ENCODE measurements at places on chromosomes 3 and 15.

GRCh38 chr3:71311661-71312046 lies 271.9 kb downstream of the FOXP1 start:
- DNase-seq = no peak

- no peak for DNase-seq
Observed at GRCh38 chr15:64282701-64283100, 73.3 kb downstream of the CSNK1G1 start.

DNA sequence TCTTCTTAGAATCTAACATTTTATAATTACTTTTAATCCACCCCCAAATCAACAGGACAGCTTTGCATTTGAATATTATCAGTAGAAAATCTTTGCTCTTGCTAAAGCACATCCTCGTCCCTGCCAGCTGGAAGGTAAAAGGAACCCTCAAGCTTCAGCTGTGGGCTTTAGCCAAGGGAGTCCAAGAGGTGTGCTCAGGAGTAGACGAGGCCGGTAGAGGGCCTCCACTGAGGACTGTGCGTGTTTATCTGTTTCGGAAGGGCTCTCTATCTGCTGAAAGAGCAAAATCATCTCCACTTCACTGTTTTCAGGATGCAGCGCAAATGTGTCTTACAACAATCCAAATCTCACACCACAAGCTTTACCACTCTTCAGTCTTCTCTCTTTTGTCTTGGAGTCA lies 257.4 kb upstream of the IL12A start:
- DNase-seq = no peak

DNA sequence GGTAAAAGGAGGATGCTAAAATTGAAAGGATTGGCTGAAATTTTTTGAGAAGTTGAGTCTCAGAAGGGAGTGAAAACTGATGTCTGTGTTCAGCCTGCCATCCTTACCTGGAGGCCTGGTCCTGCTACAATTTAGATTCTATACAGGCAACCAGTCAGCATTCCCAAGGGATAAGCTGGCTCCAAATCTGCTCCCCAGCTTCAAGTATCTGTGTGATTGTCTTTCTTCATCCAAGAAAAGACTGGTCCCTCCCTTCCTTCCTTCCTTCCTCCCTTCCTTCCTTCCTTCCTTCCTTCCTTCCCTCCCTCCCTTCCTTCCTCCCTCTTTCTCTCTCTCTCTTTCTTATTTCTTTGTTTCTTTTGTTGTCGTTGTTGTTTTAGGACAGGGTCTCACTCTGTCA lies 24.7 kb upstream of the UMPS start:
- no peak for DNase-seq

DNA sequence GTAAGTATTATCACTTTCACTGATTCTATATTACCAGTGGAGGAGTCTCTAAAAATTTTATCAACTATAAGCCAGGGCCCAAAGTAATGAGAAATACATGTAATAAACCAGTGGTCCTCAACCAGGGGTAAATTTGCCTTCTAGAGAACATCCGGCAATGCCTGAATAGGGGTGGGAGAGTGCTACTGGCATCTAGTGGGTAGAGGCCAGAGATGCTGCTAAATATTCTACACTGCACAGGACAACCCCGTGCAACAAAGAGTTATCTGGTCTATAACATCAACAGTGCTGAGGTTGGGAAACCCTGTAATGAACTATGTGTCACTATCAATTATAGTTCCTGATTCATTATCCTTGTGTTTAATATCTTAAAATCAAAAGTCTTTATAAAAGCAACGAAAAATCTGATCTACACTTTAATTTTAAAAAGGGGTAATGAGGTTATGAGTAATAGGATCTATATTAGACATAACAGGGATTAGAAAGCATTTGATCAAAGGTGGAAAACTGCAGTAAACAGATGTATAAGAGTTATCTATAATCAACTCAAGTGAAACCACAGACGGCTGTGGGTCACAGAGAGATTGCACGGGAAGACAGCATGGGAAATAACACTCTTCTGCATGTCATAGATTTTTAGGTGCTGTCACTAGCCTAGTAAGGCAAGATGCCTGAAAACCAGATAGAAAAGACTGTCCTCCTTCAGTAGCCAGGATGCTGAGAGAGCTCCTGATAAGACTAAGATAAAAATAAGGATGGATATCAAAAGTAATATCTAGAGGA lies 2.0 kb downstream of the LYSMD2 start:
- no peak for DNase-seq

DNA sequence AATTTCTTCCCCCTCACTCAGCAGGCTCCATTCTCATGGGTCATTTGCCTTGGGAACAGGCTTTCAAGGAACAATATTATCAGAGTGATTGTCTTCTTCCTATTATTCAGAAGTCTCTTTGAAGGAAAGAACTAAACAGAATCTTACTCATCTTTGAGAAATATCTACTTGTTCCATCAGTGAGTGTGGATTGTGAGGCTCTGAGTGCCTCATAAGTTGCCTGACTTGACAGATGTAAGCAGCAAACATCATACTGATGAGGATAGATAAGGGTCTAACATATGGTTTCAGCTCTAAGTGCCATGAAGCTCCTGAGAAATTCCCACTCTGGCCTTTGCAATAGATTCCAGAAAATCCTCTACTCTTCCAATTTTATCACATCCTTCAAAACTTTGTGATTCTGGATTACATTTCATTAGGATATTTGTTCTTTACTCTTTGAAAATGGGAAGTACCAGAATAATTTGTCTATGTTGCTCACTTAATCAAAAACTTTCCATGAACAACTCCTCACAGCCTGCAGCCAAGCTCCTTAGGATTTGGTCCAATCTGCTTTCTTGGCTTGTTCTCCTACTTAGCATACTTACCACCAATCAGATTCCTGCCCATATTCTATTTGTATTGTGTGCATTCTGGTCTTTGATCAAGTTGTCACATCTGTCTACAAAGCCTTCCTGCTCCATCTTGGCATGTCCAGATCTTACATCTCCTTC lies 120.1 kb downstream of the RPL22L1 start:
- no peak for DNase-seq

GRCh38 chr3:140459462-140459861 lies 218.4 kb upstream of the TRIM42 start:
- DNase-seq = no peak

- no peak for DNase-seq
Observed at GRCh38 chr3:74463515-74463914, 150.9 kb downstream of the CNTN3 start.

DNA sequence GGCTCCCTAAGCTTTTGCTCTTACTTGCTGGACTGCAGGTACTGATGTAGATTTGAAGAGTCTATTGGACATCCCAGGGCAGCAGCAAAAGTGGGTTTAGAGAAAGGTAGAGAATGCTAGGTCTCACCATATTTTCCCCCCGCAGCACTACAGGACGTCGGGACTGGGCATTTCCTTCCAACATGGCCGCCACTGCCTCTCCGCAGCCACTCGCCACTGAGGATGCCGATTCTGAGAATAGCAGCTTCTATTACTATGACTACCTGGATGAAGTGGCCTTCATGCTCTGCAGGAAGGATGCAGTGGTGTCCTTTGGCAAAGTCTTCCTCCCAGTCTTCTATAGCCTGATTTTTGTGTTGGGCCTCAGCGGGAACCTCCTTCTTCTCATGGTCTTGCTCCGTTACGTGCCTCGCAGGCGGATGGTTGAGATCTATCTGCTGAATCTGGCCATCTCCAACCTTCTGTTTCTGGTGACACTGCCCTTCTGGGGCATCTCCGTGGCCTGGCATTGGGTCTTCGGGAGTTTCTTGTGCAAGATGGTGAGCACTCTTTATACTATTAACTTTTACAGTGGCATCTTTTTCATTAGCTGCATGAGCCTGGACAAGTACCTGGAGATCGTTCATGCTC lies 11.2 kb downstream of the CYP8B1 start:
- no peak for DNase-seq

DNA sequence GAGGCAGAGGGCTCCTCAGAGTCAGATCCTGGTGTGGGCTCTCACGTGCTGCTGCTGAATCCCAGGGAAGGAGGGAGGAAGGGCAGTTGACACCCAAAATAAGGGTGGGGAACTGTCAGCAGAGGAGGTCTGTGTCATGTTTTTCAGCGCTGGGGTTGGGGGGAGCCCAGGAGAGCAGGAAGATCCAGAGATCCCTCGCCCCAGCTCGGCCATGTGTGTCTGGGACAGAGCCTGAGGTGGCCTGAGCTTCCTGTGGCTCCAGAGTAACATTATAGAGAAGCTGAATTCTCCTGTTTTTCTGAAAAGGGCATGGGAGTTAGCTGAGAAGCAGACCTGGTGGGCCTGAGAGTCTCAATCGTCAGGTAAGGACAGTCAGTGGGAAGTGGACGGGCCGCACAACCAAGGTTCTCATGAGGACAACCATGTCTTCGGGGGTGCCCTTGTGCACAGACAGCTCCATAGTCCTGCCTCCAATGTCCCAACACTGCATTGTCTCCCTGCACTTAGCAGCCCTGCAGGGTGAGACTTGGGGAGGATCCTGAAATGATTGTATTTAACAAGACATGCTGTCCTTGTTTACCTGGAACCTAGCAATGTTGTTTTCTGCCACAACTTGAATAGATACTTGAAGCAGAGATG lies 18.4 kb downstream of the UMPS start:
- DNase-seq = no peak

GRCh38 chr3:146542179-146542578 lies 2.2 kb downstream of the PLSCR1 start:
- no peak for DNase-seq

GRCh38 chr3:37279236-37279635 lies 104.9 kb upstream of the LRRFIP2 start:
- no peak for DNase-seq

DNA sequence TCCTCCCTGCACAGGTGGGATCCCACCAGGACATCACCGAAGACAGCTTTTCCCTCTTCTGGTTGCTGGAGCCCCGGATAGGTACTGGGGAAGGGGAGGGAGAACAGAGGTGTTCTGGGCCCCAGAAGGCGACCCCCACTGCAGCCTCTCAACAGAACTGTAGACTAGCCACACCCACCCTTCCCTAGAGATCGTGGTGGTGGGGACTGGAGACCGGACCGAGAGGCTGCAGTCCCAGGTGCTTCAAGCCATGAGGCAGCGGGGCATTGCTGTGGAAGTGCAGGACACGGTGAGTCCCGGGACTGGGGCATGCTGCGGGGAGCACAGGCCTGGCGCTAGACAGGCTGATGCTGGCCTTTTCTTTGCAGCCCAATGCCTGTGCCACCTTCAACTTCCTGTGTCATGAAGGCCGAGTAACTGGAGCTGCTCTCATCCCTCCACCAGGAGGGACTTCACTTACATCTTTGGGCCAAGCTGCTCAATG lies 809 bp downstream of the NDUFAF3 start:
- DNase-seq = no peak

GRCh38 chr3:71050166-71050537 lies 533.4 kb downstream of the FOXP1 start:
- no peak for DNase-seq

DNA sequence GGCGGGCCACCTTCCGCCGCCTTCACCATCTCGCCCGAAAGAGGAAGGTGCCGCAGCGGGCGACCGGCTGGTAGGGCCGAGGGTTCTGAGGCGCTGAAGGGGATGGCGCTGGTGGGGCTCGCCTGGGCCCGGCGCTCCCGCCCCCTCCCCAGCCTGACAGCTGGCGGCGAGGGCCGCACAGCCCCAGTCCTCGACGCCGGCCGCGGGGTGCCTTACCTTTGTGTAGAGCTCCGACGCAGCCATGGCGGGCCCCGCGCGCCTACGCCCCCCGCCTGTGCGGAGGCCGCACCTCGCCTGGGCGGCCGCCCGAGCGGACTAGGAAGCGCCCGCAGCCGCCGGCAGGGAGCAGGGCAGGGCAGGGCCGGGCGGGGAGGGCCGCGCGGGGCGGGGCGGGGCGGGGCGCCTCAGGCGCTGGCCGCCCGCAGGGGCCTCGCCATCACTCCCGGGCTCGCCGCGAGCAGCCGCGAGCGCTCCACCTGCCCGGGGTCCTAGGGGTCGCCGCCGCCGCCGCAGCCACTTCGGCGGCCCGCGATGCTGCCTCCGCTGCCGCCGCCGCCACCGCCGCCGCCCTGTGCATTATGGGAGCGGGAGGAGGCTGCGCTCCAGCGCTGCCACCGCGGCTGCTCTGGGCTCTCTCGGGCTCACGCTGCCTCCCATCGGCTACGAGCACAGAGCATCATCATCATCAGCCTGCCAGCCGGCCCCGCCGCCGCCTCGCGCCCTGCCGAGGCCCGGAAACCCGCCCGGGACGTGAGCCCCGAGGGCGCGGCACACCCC lies at the start of gene MYO5A:
TSS of gene MYO5A (minus strand) at position 317 of the 777 bp plus-strand sequence. CDS start at position 243, 74 bp downstream.
- DNase-seq = peak; percentile 40

DNA sequence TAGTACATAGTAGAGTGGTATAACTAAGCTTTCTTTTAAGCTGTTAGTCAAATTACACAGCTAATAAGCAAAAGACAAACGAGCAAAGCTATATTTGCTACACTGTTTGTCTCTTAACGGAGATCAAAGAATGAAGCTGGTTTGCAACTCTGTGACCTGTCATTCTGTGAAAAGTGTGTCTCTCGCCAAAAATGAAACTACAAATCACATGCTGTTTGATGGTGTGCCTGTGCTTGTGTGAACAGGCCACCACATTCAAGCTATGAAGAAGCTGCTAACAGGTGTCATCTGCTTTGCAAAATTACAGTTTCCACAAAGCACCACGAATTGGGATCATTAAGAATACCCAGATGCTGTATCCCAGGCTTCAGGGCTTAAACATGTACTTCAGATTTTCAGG lies 667.8 kb upstream of the NAALADL2 start:
- DNase-seq = no peak

GRCh38 chr3:72679540-72680198 lies 168.6 kb downstream of the SHQ1 start:
- DNase-seq = no peak

- DNase-seq = no peak
Observed at GRCh38 chr3:82261013-82261412, 499.6 kb upstream of the GBE1 start.

- no peak for DNase-seq
Observed at GRCh38 chr3:72405943-72406566, 442.2 kb downstream of the SHQ1 start.

DNA sequence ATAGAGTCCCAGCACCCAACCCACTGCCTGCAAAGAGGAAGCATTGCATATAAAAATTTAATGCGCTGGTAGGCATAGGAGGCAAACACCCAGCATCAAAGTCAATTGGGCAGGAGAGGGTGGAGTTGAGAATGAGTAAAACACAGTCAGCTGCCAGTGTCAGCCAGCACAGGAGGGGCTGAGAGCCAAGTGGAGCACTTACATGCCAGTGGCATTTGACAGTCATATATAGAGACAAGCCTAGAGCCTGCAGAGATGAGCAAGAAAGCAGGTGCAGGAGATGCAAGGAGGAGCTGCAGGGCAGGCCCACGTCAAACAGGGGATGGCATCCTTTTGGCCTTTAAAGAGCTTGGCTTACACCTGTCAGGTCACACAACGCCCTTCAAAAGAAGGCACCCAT lies 27.6 kb upstream of the ZFAND6 start:
- no peak for DNase-seq

- DNase-seq = no peak
Observed at GRCh38 chr15:29092376-29093064, 177.1 kb downstream of the NSMCE3 start.

GRCh38 chr3:52185837-52186236 lies 12.1 kb upstream of the ALAS1 start:
- no peak for DNase-seq

- DNase-seq = no peak
Observed at GRCh38 chr15:100661156-100661555, 58.8 kb downstream of the ASB7 start.

- no peak for DNase-seq
Observed at GRCh38 chr15:101049282-101049681, 130.1 kb downstream of the LRRK1 start.

GRCh38 chr3:181844211-181844610 lies 132.5 kb downstream of the SOX2 start:
- DNase-seq = no peak

GRCh38 chr3:139427283-139428060 lies 38.0 kb upstream of the COPB2 start:
- DNase-seq = peak; percentile 73
